ENCODE measurements at places on chromosomes 11 and 22.

DNA sequence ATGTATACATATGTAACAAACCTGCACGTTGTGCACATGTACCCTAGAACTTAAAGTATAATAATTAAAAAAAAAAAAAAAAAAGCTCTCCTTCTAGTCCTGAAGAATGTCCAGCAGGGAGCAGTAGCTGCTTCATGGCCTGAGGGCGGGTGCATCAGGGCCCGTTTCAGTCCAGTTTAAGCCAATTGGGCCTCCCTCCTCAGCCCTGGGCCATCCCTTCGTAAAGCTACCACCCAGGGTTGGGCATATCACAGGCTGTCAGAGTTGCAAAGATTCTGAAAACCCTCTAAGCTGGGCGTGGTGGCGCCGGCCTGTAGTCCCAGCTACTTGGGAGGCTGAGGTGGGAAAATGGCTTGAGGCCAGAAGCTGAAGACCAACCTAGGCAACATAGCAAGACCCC is 5.4 kb downstream of the TMPRSS13 start:
- DNase-seq: no peak

DNA sequence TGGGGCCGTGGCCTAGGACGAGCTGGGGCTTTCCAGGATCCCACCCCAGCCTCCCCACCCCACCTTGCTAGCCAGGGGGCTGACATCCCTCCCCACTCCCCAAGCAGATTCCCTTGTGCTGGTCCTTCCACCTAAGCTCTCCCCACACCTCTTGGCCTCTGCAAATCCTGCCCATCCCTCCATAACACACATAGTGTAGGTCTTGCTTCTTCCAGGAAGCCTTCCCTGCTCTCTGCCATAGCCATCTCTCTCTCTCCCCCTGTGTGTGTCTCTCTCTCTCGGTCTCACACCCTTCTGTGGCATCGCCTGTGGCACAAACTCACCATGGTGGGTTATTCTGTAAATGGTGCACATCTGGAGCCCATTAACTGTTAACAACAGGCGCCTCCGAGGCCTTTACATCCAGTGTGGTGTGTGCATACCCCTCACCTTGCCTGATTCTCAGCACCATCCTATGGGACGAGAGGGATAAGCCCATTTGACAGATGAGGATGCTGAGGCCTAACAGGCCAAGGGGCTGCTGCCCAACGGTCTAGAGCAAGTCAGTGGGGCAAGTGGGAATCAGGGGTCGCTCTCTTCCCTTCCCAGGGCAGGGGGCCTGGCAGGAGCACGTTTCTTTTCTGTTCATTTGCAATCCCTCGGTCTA is 22.2 kb upstream of the PICK1 start:
- no peak for DNase-seq

DNA sequence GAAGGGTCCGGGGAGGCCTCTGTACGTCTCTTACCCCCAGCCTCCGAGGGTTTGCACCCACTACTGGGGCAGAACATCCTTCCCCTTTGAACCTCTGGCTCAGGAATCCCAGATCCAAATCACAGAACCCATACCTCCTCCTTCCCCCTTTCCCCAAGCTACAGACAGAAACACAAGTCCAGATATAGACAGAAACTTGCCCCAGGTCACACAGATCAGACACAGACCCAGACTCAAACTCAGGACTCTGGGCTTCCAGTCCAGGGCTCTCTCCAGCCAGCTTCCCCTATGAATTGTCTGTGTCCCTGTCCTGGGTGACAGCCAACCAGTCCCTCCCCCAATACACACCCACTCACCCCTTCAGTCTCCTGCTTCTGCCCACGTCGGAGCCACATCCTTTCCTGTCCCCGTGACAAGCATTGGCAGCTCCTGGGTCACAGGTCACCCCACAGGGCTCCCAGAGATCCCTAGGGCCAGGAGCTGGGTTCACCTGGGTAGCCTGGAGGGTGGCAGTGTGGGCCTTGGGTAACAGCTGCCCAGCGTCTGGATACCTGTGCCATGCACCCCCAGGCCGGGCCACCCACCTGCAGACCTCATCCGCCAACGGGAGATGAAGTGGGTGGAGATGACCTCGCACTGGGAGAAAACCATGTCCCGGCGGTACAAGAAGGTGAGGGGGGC is 772 bp downstream of the TBC1D10C start:
- no peak for DNase-seq

GRCh38 chr22:36954251-36955014 is 41.0 kb downstream of the CSF2RB start:
- DNase-seq: no peak

- DNase-seq: no peak
These were observed 38.3 kb upstream of the CYP2R1 start for GRCh38 chr11:14930369-14930768.

DNA sequence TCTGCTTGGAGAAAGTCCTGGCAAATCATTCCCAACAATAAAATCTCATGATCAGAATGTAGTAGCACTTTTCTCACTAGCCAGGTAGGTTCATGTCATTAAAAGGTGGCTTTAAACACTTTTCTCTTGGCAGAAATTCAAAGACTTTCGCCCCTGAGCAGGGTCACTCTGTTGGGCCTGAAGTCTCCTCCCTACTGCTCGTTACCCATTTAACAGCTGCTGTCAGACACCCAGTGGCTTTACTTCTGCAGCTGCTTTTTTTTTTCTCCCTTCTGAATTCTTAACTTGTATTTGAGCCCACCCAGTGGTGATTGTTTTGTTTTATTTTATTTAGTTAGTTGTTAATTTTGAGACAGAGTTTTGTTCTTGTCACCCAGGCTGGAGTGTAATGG is 25.0 kb downstream of the ARHGAP8 start:
- no peak for DNase-seq

DNA sequence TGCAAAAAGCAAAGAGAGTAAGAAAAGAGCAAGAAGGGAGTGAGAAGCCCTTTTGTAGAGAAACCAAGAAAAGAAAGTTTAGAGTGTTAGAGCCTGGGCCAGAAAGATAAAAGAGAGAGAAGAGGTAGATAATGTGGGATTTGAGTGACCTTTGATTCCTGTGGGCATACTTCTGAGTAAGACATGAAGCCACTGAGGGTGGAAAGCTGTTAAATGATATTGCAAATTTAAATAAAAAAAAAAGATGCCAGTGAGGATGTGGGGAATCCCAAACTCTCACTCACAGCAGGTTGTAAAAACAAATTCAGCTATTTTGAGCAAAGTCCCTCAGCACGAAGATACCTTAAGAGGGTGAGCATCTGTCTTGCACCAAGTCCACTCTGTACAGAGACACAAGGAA is 59.4 kb upstream of the TOP3B start:
- DNase-seq: no peak

DNA sequence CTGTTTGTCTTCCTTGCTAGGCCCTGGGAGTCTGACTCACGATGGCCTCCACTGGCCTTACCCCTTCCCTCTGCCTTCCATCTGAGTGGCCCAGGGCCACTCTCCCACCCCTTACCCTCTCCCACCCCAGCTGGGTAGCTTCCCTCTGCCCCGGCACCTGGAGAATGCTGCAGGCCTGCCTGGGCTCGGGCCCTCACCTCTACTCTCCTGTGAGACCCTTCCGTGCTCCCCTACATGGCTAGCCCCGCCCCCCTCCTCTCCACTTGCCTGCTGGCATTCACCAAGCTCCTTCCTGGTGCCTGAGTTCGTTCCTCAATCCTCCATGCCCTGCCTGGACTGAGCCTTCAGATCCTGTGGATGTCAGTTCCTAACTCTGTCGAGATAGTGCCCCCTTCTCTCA is 8.7 kb downstream of the RAB36 start:
- no peak for DNase-seq

DNA sequence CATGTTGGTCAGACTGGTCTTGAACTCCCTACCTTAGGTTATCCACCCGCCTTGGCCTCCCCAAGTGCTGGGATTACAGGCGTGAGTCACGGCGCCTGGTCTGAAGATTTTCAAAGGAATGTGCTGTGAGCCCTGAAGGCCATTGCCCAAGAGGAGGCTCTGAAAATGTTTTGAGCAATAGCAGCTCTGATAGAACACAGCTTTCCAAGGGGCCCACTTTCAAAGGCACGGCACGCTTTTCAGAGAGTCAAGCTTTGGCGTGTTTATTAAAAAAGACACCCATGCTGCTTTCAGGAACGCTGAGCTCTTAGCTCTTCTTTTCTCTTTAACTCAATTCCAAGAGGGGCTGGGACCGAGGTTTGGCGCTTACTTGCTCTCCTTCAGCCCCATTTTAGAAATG is 73.8 kb upstream of the CDON start:
- DNase-seq: no peak

DNA sequence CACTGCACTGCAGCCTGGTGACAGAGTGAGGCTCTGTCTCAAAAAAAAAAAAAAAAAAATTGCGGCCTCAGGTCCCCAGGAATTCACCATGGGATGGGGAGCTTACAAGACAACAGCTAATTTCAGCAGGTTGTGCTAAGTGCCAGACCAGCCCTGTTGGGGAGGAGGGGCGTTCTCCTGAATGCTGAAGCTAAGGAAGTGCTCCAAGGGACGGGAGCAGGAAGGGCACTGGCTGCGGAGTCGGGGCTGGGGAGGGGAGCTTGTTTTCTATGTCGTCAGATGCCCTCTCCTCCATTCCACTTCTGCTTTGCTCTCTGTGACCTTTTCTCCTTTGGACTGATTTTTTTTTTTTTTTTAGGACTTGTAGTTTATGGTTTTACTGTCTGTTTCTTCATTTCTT is 4.5 kb downstream of the ADAMTS15 start:
- no peak for DNase-seq

DNA sequence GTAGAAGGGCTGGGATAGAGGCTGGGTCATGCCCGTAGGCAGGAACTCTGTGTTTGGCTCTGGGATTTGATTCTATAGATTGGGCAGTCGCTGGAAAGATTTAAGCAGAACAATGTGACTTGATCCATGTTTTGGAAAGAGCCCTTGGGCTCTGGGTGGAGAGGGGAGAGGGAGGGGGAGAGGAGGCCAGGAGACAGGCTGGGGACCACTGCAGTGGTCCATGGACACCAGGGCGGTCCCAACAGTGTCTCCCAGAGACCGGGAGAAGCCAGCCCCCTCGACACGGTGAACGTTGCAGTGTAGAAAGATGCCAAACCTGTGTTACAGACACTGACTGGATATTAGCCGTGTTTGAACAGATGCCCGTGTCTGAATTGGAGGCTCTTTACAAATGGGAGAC is 19.5 kb downstream of the PVALB start:
- DNase-seq: no peak

GRCh38 chr11:47573321-47573720 is 5.4 kb downstream of the KBTBD4 start:
- no peak for DNase-seq

DNA sequence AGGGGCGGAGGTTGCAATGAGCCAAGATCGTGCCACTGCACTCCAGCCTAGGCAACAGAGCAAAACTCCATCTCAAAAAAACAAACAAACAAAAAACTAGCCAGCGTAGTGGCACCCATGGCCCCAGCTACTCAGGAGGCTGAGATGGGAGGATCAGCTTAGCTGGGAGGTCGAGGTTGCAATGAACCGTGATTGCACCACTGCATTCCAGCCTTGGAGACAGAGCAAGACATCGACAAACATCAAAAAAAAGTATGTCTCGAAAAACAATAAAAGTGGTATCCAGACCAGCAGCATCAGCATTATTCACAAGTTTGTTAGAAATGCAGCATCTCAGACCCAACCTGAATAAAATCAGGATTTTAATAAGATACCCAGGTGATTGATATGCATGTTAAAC is 6.2 kb upstream of the MAPK1 start:
- DNase-seq: no peak

DNA sequence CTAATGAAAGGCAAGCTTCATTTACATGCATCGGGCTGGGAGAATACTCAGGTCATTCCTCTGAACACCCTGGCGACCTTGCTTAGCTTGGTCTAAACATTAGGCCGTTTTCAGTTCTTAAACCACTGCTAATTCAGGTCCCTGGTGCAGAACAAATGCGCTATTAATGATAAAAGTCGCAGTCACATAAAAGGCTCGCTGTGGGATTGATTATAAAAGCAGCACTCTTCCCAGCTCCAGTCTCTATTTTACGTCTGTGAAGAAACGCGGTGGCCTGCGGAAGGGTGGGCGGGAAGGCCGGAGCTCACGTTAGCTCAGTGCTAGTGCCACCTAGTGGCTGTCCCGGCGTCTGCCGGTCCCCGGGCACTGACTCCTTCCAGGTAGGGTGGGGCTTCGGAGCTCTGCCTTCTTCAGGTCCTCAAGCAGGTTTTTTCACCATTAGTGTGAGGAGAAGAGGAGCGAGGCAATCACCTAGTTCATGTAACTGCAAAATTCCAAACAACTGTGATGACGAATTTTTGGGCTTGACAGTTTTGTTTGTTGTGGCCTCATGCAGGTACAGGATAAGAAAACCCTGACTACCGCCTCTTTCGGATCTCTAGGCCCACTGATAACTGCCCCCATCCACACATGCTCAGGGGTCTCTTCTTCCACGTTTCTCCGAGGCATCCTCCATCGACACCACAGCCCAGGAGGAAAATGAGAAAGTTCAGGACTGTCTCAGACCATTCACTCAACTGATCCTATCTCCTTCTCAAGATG is 66.5 kb upstream of the CLMP start:
- DNase-seq: peak; percentile 56

GRCh38 chr22:43642319-43643206 is 169.5 kb downstream of the EFCAB6 start:
- no peak for DNase-seq

GRCh38 chr11:117676501-117676900 is 120.5 kb downstream of the DSCAML1 start:
- no peak for DNase-seq

- no peak for DNase-seq
These were observed 479 bp downstream of the MMP3 start for GRCh38 chr11:102842930-102843329.

GRCh38 chr11:134040386-134041302 is 28.2 kb upstream of the JAM3 start:
- no peak for DNase-seq
